ENCODE measurements at places on chromosomes 5 and 9.

DNA sequence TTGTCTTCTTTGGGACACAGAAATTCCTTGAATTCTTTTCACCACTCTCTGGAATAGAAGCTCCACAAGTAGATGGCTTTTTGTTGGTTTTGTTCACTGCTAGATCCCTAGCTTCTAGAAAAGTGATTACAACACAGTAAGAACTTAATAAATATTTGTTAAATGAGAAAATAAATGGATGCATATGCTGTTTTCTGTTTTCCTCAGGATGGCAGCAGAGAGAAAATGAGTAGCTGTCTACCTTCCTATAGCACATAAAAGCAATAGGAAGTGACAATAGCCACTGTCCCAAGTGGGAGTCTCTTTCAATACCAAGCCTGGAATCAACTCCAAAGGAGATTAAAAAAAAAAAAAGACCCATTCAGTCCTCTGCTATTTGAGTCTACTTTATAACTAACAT, 100.6 kb upstream of the NREP start:
- H3K27ac ChIP-seq = no peak overlapping the region
- no peaks in the 10 kb centered on the region for H3K27me3 ChIP-seq
- no peak overlapping the region for H3K4me3 ChIP-seq
- H3K4me1 ChIP-seq = no peaks in the 10 kb centered on the region

DNA sequence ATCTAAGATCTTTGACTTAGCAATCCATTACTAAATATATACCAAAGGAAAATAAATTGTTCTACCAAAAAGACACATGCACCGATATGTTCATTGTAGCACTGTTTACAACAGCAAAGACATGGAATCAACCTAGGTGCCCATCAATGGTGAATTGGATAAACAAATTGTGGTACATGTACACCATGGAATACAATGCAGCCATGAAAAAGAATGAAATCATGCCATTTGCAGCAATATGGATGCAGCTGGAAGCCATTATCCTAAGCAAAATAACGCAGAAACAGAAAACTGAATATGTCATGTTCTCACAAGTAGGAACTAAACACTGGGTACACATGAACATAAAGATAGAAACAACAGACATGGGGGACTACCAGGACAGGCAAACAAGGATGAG, 589.5 kb downstream of the IRX1 start:
- no peaks in the 10 kb centered on the region for H3K4me1 ChIP-seq
- H3K4me3 ChIP-seq = no peak overlapping the region
- DNase-seq = no peak
- H3K36me3 ChIP-seq = no peaks in the 10 kb centered on the region
- H3K27me3 ChIP-seq = no peaks in the 10 kb centered on the region

- no peaks in the 10 kb centered on the region for H3K4me1 ChIP-seq
- no peak overlapping the region for H3K4me3 ChIP-seq
- H3K27ac ChIP-seq = no peak overlapping the region
- DNase-seq = no peak
Observed at GRCh38 chr5:176175101-176175852, 62.9 kb upstream of the SIMC1 start.

DNA sequence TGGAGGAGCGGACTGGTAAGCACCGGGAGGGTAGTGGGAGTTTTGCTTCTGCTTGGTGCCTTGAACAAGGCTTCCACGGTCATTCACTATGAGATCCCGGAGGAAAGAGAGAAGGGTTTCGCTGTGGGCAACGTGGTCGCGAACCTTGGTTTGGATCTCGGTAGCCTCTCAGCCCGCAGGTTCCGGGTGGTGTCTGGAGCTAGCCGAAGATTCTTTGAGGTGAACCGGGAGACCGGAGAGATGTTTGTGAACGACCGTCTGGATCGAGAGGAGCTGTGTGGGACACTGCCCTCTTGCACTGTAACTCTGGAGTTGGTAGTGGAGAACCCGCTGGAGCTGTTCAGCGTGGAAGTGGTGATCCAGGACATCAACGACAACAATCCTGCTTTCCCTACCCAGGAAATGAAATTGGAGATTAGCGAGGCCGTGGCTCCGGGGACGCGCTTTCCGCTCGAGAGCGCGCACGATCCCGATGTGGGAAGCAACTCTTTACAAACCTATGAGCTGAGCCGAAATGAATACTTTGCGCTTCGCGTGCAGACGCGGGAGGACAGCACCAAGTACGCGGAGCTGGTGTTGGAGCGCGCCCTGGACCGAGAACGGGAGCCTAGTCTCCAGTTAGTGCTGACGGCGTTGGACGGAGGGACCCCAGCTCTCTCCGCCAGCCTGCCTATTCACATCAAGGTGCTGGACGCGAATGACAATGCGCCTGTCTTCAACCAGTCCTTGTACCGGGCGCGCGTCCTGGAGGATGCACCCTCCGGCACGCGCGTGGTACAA, 556 bp downstream of the PCDHGC3 start:
- DNase-seq = no peak
- peak overlapping the region; percentile 79 for H3K4me3 ChIP-seq
- H3K27ac ChIP-seq = no peak overlapping the region
- no peaks in the 10 kb centered on the region for H3K36me3 ChIP-seq
- peaks cover 50% of the 10 kb centered on the region for H3K27me3 ChIP-seq
- peaks cover 20% of the 10 kb centered on the region for H3K4me1 ChIP-seq

DNA sequence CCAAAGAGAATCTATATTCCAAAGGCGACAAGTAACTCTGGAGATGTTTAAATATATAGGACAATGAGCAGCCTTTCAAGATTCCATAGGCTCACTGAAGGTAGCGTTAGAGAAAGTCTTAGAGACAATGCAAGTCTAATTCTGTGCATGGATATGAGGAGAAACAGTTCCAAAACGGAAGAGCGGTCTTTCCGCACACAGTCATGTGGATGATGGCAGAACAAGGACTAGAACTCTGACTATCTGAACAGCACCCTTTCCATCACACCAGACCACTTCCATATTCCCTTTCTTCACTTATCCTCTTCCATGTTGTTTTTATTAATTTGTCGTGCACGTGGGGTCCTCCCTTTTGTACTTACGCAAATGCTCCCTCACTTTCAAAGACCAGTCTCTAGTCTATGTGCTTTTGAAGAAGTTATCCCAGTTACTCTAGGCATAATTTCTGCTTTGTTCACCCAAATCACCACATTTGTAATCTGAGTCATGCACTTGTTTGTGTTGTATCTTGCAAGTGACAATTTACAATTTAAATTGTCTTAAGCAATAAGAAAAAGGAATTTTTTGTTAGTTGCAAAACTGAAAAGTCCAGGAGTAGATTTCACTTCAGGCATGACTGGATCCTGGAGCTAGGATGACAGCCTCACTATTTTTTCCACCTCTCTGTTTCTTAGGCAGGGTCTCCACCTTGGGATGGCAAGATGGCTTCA, 116.0 kb upstream of the ADRA1B start:
- peaks cover 15% of the 10 kb centered on the region for H3K27me3 ChIP-seq
- no peak overlapping the region for H3K4me3 ChIP-seq
- H3K4me1 ChIP-seq = no peaks in the 10 kb centered on the region

- no peaks in the 10 kb centered on the region for H3K4me1 ChIP-seq
- H3K36me3 ChIP-seq = no peaks in the 10 kb centered on the region
- H3K4me3 ChIP-seq = no peak within 1 kb of the TSS
- peaks cover 7% of the 10 kb centered on the region for H3K27me3 ChIP-seq
- no peak within 1 kb of the TSS for H3K27ac ChIP-seq
Observed at GRCh38 chr5:138138949-138139780, at the start of gene NME5. TSS of gene NME5 (minus strand) at chr5:138139428. CDS start at chr5:138138780, 648 bp downstream.

GRCh38 chr5:102762095-102762534, 7.0 kb downstream of the PAM start:
- H3K27me3 ChIP-seq = no peaks in the 10 kb centered on the region
- no peaks in the 10 kb centered on the region for H3K36me3 ChIP-seq
- peak overlapping the region; percentile 51 for H3K4me3 ChIP-seq
- no peak for DNase-seq

GRCh38 chr5:34604119-34604675, 51.9 kb upstream of the RAI14 start:
- H3K4me3 ChIP-seq = no peak overlapping the region
- H3K4me1 ChIP-seq = no peaks in the 10 kb centered on the region
- peaks cover 6% of the 10 kb centered on the region for H3K27me3 ChIP-seq
- no peak overlapping the region for H3K27ac ChIP-seq
- no peak for DNase-seq

- DNase-seq = no peak
- H3K27me3 ChIP-seq = no peaks in the 10 kb centered on the region
- no peak overlapping the region for H3K4me3 ChIP-seq
Observed at GRCh38 chr5:134935711-134936602, 31.0 kb downstream of the PCBD2 start.

GRCh38 chr9:99019510-99020331, 76.0 kb downstream of the COL15A1 start:
- H3K4me1 ChIP-seq = no peaks in the 10 kb centered on the region
- DNase-seq = no peak
- no peaks in the 10 kb centered on the region for H3K36me3 ChIP-seq
- H3K4me3 ChIP-seq = no peak overlapping the region
- no peaks in the 10 kb centered on the region for H3K27me3 ChIP-seq
- no peak overlapping the region for H3K27ac ChIP-seq

DNA sequence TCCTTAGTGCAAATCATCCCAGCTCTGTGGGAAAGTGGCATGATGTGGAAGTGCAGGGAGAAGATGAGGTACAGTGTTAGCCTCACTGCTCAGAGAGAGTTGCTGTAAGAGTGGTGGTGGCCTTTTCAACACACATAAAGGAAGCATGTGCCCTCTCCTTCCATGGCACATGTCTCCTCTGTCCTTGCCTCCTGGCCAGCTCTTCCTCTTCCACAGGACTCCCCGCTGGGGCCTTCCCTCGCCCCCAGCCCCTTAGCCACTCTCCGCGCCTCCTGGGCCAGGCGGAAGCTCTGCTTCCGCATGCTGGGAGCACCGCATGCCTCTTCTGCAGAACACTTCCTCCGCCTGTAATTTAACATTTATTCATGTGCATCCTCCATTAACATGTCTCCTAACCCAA, 4.8 kb upstream of the KCNMB1 start:
- H3K27ac ChIP-seq = no peak overlapping the region
- no peaks in the 10 kb centered on the region for H3K36me3 ChIP-seq
- H3K4me3 ChIP-seq = no peak overlapping the region
- H3K27me3 ChIP-seq = no peaks in the 10 kb centered on the region

DNA sequence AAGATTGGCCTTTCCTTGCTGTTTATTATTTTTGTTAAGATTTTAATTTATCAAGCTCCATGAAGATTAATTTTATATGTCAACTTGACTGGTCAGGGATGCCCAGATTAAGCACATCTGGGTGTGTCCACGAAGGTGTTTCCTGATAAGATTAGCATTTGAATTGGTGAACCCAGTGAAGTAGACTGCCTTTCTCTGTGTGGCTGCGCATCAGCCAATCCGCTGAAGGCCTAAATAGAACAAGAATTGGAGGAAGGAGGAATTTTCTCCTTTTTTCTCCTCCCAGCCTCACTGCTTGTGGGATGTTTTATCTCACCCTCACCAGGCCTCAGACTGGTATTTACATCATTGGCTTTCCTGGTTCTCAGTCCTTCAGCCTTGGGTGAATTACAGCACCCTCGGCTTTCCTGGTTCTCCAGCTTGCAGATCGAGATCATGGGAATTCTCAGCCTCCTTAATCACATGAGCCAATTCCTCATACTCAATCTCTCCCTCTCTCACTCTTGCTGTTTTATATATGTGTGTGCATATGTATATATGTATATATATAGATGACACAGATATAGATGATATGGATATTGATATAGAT, 135.4 kb upstream of the SPEF2 start:
- H3K36me3 ChIP-seq = no peaks in the 10 kb centered on the region
- no peak for DNase-seq
- H3K4me3 ChIP-seq = no peak overlapping the region

DNA sequence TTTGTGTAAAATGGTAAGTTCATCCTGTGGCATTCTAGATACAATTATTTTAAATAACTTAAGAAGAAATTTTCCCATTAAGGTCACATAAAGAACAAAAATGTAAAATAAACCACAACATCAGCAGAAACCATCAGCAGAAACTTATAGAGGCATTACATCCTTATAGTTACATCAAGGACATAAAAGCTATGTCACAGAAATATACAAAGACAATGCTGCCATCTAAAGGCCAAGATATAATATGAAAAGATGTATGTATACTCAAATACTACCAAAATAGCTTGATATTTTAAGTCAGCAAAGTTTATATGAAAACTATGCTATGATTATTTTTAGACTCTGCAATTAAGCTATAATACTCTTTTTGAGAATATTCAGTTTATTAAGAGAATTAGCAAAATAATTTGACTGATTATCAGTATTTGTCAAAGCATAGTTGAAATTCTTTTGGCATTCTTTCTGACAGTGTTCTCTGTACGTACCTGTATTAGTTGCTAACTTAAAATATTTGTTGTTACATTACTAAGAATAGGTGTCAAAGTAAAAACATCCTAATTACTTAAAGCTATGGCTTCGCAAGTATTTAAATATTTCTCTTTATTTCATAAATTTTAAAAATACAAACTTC, 36.2 kb downstream of the FBXL17 start:
- no peaks in the 10 kb centered on the region for H3K27me3 ChIP-seq
- no peak overlapping the region for H3K27ac ChIP-seq
- no peak for DNase-seq
- peaks cover 3% of the 10 kb centered on the region for H3K36me3 ChIP-seq
- no peaks in the 10 kb centered on the region for H3K4me1 ChIP-seq

GRCh38 chr5:41763081-41763480, 107.1 kb downstream of the OXCT1 start:
- DNase-seq = no peak
- H3K4me1 ChIP-seq = peaks cover 2% of the 10 kb centered on the region
- no peak overlapping the region for H3K4me3 ChIP-seq
- H3K27ac ChIP-seq = no peak overlapping the region
- no peaks in the 10 kb centered on the region for H3K27me3 ChIP-seq

- no peak overlapping the region for H3K27ac ChIP-seq
- H3K27me3 ChIP-seq = no peaks in the 10 kb centered on the region
Observed at GRCh38 chr9:113948891-113949570, 72.9 kb downstream of the ZNF618 start.

GRCh38 chr5:172680921-172681320, 39.9 kb downstream of the NEURL1B start:
- H3K4me1 ChIP-seq = peaks cover 8% of the 10 kb centered on the region
- DNase-seq = no peak
- H3K36me3 ChIP-seq = no peaks in the 10 kb centered on the region
- H3K27ac ChIP-seq = no peak overlapping the region
- H3K4me3 ChIP-seq = no peak overlapping the region

DNA sequence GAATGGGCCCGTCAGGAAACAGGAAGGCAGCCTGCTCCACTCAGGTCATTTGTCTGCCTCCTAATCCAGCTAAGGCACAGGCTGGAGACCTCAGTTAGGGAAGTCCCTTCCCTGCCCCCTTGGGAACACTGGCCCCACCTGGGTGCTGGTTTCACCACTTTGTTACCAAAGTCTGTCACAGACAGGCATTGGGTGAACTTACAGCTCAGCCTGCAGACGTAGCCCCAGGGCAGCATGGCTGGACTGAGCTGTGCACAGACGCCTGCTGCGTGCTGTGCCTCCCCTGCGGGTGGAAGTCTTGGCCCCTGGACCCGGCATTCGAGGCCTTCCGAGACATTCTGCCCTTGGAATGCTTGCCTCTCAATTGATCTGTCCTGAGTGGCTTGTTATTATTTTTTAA, 48.9 kb downstream of the TENT4A start:
- H3K4me3 ChIP-seq = no peak overlapping the region
- no peak for DNase-seq
- no peaks in the 10 kb centered on the region for H3K27me3 ChIP-seq
- H3K27ac ChIP-seq = no peak overlapping the region

GRCh38 chr5:31393126-31393525, 138.8 kb downstream of the DROSHA start:
- no peaks in the 10 kb centered on the region for H3K4me1 ChIP-seq
- no peak overlapping the region for H3K27ac ChIP-seq
- no peak overlapping the region for H3K4me3 ChIP-seq

Measured in activated CD4-positive, alpha-beta memory T cell treated with anti-CD3 and anti-CD28 coated beads for 36 hours (primary cell).